ENCODE measurements at places on chromosomes 7 and 10.

GRCh38 chr10:104036518-104037260 lies 49.0 kb downstream of the COL17A1 start:
- no peak for DNase-seq

DNA sequence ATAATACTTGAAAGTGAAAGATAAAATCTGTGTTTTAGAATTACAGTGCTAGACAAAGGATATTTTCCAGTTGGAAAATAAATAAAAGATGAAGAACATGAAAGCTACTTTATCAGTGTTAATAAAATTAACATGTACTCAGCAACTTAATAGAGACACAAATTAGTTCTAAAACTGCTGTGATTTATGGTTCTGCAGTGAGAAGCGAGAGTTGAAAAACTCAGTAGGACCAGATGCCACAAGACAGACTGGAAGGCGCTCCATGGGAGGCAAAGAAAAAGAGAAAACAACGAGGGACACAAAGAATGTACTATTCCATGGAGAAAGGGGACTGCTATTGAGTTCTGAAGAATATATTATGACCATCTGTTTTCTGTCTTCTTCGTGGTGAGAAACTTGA lies 590.4 kb downstream of the PHTF2 start:
- no peak for DNase-seq

DNA sequence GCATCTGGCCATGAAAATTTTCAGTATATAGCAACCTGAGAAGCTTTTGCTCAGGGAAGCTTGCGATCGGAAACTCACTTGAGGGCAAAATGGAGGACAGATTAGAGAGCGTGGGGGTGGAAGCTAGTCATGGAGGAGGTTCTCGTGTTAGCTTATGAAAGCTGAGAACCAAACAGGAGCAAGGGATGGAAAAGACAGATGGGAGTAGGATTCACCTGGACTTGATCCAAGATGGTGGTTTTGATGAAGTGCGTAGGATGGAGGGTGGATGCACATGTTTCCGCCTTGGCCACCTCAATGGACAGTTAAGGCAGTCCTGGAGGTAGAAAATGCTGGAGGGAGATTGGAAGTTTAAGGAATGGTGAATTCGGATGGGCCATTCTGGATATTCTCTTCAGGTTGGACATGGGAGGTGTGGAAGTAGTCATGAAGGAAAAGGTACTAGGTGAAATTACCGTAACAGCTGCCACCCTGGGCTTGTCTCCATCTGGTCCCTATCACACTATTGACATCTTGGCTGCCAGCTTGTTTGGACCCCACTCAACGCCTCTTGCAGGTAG lies 6.3 kb upstream of the C10orf95 start:
- DNase-seq, result no peak

DNA sequence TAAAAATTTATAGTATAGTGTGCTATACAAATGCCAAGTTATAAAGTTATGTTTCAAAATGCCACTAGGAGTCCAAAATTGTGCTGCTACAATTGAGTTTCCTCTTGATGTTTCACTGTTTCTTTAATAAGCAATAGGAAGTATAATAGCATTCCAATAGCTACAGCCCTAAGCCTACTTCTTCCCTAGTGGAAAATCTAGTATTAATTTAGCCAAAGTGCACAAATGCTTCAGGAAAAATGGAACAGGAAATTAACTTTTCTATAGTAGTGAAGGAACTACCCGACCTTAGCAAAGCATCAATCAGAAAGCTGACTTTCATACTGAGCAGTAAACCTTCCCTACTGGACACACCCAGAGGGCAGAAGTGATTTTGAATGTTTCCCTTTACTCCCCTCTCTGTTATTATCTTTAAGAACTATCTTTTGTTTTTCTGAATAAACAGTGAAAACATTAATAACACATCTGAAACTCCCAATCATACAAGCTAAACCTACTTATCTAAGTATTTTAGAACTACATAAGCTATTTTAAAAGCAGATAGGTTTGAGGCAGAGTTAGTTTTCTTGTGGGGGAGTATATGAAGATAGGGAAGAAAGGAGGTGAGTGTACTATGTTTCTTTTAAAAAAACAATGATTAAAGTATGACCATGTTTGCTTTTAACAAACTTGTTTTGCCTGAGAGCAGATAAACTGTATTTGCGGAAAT lies 13.7 kb downstream of the CPED1 start:
- no peak for DNase-seq

- no peak for DNase-seq
These were observed 46.5 kb downstream of the ZMIZ1 start for GRCh38 chr10:79115302-79115701.

- DNase-seq, result no peak
These were observed 9.2 kb downstream of the SP8 start for GRCh38 chr7:20777377-20778062.

DNA sequence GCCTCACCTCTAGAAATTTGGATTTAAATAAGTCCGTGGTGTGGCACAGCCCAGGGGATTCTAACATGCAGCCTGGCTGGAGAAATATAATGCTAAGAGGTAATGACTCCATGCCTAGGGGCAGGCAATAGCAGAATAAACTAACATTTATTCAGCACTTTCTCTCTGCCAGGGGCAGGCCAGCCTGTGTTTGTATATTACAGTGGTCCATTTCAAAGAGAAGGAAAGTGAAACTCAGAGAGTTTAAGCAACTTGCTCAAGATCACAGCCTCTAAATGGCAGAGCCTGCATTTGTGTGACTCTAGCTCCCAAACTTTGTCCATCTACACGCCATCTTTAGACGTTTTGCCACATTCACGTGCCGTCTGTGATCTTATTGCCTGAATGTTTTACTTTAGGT lies 6.7 kb upstream of the LRRC18 start:
- DNase-seq, result no peak

DNA sequence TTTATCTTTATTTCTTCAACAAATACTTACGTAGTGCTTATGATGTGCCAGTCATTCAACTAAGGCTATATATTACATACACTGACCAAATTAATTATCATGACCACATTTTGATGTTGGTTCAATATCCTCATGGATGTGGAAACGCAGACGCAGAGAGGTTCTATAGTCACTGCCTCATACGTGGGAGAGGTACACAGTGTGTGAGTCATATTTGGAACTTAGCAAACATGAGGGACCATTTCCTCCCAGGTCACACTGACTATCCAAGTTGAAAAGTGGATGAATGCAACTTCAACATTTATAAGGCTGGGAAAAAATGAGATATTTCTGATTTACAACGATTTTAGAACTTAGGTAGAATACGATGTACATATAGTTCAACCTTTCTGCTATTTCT lies 113.6 kb downstream of the PRLHR start:
- DNase-seq, result no peak

DNA sequence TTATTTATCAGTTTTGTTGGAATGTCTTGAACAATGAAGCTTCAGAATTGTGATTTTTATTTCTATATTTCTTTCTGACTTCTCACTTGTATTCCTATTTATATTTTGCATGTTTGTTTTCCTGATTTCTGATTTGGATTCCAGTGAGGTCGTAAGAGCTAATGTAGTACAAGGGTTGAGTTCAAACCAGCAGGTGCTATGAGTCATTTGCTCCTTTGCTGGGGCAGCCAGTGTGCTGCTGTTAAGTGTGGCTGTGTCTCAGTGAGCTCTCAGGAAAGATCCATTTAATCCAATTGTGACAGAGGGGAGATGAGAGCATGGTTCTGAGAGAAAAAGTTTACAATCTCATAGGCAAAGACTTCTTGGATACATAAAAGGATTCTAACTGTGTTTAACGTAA lies 48.6 kb downstream of the MCU start:
- DNase-seq, result no peak

Measured in stimulated activated CD4-positive, alpha-beta T cell treated with anti-CD3 and anti-CD28 coated beads, Interleukin-4, amount 100 ng/mL, for 1 hour (primary cell).